ENCODE measurements at places on chromosomes 3 and 15.

GRCh38 chr15:37133602-37134001, 33.3 kb upstream of the MEIS2 start:
- DNase-seq, result no peak

GRCh38 chr15:55518641-55519040, 10.6 kb upstream of the DNAAF4 start:
- no peak for DNase-seq

DNA sequence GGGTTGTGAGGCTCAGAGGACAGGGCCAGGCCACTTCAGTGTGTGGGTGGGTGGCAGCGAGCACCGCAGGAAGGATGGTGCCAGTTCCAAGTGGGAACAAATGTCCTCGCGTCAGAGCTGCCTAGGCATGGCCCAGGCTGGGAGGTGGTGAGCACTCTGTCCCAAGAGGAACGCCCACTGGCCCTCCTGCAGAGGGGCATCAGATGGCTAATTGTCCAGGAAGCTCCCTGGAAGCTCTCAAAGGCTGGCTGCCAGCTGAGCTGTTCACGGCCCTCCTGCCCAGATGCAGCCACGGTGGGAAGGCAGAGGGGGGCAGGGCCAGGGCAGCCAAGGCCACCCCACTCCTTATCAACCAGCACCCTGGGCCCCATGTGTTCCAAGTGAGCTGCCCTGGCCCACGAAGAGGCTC, 55.2 kb downstream of the IQSEC1 start:
- no peak for DNase-seq

DNA sequence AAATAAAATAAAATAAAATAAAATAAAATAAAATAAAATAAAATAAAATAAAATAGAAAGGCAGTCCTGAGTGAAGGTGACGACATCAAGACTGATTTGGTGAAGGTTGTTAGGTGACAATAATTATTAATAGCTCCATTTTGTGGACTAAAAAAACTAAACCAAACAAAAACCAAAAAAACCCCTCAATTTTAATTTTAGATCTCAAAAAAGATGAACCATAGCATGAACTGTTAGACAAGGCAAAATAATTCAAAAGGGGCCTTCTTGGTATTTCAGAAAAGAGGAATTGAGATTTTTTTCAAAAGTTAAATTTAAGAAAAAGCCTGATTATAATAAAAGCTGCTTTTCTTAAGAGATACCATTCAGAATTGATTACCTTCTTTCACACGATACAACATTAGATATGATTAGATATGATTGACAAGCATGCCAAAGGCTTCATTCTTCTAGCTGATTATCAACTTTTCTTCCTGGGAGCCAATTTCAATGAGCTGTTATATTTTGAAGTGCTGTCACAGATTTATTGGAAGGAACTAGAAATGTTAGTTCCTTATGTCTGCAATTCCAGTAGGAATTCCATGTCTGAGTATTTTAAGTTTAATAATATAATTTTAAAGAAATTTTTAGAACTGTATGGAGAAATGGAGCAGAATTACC, 244.7 kb downstream of the MBNL1 start:
- no peak for DNase-seq

GRCh38 chr3:60779637-60780036, 471.6 kb downstream of the FHIT start:
- DNase-seq, result no peak

DNA sequence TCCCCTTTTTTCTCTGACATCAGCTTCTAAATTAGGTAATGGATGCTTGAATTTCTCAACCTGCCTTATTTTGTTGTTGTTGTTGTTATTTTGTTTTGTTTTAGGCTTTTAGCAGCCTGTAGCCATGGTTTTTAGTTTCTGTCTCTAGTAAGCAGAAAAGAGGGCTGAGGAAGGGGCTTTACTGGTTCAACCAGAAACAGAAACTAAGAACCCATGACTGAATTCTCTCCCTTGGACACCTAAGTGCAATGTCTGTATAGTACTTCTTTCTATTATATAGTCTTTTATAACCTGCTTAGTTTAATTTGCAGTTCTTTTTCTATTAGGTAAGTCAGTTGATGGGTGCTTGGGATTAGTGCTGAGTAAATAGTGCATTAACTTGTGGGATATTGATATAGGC, 129.0 kb downstream of the BBX start:
- no peak for DNase-seq

GRCh38 chr3:172394692-172395091, 53.6 kb downstream of the GHSR start:
- DNase-seq, result no peak

DNA sequence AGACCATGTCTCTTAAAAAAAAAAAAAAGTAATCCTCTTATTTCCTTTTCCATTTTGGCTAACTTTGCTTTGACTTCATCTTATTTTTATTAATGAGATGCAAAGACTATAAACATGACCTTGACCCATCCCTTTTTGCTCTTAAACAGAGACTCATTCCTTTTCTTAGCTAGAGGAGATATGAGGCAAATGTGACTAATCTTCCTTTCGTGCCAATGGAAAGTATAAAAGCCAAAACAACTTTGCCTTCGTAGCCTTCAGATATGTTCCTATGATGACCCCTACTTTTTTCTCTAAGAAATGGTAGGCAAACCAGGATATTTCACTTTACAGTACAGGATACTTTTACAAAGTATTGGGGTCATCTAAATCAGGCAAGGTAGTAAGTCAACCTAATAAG, 36.9 kb upstream of the GOLGB1 start:
- DNase-seq, result no peak

GRCh38 chr3:186406669-186407635, 44.9 kb upstream of the DGKG start:
- no peak for DNase-seq

DNA sequence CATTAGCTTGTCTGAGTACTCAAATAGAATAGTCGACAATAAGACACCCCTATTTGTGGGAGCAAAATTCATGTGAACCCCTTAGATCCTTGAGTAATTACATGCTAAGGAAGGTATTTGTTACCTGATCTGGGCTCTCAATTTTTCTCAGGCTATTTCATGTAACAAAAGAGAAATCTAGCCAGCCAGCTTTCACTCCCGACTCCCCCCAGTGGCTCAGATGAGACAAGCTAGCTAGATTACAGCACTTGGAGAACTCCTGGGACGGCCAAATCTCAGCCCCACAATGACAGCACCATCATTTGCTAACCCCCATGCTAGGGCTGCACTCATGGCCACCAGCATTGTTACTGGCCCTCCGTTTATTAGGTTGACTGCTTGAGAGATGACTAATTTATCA, 41.3 kb downstream of the GLDN start:
- DNase-seq, result no peak

DNA sequence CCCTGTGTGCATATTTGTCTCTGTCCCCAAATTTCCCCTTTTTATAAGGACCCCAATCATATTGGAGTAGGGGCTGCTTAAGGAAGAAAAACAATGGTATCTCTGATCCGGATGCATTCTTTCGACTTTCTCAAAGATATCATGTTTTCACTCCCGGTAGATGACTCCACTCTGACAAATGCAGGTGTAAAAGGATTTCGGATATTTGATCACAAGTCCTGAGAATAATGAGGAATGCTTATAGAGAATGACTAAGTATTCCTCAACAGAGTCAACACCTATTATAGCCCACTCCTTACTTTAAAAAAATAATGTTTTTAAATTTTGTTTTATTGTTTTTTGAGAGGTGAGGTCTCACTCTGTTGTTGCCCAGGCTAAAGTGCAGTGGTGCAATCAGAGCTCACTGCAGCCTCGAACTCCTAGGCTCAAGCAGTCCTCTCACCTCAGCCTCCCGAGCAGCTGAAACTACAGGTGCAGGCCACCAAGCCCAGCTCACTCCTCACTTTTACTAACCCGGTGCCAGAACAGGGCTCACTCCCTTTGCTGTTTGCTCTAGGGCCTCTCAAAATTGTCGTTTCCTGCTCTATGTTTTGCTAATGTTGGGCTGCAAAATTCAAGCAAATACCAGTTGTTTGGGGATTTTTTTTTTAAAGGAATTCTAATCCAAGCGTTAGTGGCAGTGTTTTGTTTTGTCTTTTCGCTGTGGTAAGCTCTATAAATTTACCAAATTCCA, 24.6 kb downstream of the COL8A1 start:
- DNase-seq, result no peak

GRCh38 chr3:52313774-52314188, 2.3 kb upstream of the DNAH1 start:
- no peak for DNase-seq

DNA sequence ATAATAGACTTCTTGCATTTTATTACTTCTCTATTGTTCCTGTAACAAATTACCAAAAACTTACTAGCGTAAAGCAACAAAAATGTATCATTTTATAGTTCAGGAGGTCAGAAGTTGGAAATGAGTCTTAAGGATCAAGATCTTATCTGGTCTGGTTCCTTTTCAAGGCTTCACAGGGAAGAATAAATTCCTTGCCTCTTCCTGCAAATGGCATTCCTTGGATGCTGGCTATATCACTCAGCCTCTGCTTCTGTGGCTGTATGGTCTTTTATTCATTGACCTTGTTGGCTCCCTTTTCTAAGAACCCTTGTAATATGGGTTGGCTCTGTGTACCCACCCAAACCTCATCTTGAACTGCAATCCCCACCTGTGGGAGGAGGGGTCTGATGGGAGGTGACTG, 478.4 kb upstream of the THBS1 start:
- DNase-seq, result no peak

Data from stimulated activated CD4-positive, alpha-beta T cell treated with anti-CD3 and anti-CD28 coated beads, TNF-alpha, amount 100 ng/mL, for 48 hours (primary cell).